ENCODE measurements at places on chromosomes 3 and 15.

- DNase-seq, result no peak
Observed at GRCh38 chr15:85137489-85138168, 156.0 kb downstream of the PDE8A start.

DNA sequence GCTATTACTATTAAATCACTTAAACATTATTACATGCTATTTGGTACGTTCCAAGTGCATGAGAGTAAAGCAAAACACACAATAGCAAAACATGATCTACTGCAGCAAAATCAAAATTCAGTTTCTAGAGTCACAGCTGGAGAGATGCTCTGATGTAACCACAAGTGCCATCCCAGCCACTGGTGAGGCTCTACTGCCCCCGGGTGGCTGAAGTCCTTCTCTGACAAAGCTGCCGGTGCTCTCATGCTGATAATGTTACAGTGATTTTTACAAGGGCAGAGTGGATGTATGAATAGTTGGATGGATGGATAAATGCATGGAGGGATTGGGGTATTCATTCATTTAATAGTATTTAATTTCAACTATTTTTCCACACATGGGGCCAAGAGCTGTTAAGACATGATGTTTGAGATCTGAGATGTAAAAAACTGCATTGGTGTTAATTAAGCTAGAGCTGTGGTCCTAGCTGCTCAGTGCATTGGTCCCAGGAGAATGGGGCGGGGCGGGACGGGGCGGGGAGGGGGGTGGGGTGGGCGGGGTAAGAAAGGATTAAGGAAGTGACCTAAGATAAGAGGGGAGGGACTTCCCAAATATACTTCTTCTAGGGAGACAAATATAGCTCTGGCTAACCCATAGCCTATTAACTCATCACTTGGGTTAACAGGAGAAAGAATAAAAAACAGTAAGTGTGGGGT is 5.3 kb upstream of the SPESP1 start:
- peak; percentile 52 for DNase-seq

DNA sequence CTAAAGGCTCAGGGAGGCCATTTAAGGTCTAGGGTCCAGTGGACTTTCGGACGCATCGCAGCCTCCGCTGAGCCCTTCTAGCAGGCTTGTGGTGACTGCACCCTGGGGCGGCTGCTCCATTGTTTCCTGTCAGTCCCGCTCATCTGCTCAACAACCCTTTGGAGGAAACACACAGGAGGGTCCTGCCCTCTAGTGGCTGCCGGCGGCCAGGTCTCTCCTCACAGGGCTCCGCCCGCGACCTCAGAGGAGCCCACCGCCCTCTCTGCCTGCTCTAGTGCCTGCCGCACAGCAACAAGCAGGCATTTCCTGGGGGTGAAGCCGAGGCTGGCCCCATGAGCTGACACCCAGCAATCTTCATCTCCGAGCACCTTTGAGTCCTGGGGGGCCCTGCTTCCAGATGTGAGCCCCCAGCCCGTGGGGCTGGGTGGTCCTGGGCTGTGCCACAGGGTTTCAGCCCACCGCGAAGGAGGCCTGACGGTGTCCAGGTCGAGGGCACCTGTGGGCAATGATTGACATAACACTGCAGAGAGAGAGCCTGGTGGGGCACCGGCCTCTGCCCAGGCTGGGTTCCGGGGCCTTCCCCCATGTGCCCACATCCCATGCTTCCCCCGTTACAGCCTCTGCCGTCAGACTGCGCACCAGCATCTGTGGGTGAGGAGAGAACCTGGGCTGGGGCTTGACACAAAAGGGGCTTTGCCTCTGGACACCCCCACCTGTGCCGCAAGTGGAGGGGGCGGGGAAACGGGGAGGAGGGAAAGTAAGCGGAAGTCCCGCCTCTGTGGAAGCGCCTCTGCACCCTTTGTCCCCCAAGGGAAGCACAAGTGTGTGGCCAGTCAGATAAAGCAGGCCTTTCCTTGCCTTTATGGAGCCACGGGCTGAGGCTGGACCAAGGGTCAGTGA is 27.0 kb upstream of the SFMBT1 start:
- DNase-seq, result peak; percentile 88

- no peak for DNase-seq
Observed at GRCh38 chr15:66943456-66944095, 121.8 kb upstream of the SMAD3 start.

GRCh38 chr15:50815958-50816590 is 50.6 kb upstream of the SPPL2A start:
- no peak for DNase-seq

DNA sequence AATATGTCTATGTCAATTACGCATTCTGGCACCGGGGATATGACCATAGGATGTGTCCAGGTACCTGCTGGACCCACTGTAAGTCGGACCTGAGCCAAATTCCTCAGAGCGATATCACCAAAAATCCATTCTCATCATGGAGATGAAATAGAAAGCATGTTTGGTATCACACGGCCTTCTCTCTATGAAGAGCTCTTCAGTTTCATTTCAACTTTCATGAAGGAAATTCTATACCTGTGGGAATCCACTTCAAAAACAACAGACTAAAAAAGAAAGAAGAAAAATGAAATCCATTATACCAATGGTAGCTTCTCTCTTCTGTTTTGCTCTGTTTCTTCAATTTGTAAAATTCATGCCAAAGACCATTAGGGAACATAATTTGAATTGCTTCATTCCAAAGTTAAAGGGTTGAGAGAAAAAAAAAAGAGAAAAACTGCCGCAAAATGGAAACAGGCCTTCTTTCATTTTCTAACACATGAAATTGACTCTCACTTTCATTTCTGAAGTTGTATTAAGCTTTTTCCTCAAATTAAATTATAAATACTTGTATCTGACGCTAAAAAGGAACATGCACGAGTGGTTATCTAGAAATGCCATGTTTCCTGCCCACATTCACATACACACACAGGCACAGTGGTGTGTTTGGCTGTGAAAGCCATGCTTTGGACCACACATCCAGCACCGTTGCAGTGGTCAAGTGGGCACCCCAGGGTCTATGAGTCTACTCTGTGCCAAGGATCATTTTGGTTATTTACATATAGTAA is 46.9 kb upstream of the DIPK2A start:
- no peak for DNase-seq

GRCh38 chr3:154102225-154102624 is 19.0 kb upstream of the ARHGEF26 start:
- DNase-seq, result no peak

DNA sequence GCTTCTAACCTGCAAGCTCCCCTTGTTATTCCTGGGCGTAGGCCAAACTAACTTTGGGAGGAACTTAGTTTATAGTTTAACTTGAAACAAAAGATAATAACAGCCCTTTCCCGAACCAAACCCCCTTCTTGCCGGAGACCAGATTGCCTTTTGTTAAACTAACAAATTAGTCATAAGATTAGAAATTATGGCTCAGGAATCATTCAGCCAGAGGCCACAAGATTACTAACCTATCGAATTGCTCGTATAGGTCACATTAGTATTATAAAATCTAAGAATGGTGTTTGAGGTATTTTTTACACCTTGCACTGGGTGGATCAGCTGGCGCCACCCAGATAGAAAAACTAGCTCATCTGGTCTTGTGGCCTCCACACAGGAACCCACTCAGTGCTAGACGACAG is 65.3 kb upstream of the RAP2B start:
- no peak for DNase-seq

GRCh38 chr3:99901200-99901926 is 83.7 kb downstream of the CMSS1 start:
- DNase-seq, result no peak

DNA sequence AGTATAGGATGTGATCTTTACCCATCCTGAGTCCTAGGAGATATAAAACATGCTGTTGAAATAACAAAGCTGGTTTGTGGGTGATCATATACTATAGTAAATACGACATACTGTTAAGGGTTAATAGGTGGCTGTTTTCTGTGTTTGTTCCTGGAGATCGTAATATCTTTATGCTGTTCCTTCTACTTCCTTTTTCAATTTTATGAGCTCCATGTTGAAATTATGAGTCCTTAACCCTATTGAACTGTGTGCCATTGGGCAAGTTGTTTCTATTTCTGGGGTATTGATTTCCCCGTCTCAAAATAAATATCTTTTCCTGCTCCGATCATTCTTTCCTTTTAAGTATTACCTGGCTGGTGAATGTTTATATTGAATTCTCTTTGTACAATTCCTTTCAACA is 115.1 kb downstream of the LPP start:
- no peak for DNase-seq

GRCh38 chr3:159131376-159131775 is 329.5 kb downstream of the MFSD1 start:
- no peak for DNase-seq

DNA sequence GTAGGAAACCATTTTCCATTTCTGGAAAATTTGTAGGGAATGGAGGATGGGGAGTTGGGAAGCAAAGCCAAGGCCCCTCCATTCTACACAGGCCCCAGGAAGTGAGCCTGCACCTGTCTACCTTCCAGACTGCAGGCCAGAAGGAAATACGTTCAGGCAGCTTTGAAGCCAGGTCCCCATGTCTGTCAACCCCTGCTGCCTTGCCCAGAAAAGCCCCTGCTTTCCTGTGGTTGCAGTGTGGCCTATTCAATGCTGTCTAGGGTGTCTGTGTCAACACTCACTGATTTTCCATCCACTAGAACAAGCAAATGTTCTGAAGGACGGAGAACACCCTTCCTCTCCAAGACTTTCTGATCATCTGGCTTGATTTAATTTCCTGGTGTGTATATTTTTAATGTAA is 281.9 kb downstream of the TLE3 start:
- DNase-seq, result no peak

DNA sequence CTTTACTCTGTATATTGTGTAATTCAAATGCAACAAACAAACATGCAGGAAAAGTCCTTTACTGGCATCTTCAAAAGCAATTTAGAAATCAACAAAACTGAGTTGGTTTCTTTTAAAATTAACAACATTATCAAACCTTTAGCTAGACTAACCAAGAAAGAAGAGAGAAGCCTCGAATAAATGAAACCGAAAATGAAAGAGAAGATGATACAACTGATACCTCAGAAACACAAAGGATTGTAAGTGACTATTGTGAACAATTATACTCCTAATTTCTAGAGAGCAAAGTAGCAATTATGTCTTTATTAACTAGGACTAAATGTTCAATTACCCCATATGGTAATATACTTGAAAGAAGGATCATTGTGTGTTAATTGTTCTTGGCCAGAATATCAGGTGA is 49.2 kb upstream of the P3H2 start:
- DNase-seq, result no peak

DNA sequence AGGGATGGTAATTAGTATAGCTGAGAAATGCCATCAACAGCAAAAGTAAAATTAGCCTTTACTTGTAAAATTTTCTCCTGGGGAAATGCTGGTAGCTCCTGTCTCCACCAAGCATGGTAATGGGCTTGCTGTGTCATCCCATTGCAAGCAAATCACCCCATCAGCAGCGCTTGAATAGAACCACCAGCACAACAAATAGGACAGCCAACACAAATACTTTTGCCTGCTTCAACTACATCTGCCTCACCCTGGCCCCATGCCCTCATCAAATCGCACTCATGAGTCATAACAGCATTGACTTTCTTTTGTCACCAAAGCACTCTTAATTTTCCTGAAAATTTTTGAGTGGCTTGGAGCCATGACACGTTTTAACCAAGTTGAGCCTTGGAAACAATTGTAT is 52.6 kb downstream of the ERC2 start:
- DNase-seq, result no peak

DNA sequence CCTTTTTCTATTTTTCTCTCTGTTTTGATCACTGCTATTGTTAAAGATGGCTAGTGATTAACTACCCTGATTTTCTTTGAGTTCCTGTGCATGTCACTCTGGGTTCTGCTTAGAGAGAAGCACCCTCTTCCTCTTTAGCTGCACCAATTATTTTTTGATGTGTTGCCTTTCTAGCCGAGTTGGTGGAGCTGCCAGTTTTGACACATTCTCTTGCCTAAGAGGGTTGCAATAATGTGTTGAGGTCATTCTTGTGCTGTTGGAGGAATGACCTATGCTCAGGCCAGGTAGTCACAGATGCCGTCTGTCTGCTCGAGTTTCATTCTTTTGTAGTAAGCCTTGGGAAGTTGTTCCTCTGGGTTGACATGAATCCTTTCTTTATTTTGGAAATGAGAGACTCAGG is 84.6 kb upstream of the DPH6 start:
- DNase-seq, result no peak

- DNase-seq, result no peak
Observed at GRCh38 chr3:187025656-187026316, 95.5 kb downstream of the ST6GAL1 start.

DNA sequence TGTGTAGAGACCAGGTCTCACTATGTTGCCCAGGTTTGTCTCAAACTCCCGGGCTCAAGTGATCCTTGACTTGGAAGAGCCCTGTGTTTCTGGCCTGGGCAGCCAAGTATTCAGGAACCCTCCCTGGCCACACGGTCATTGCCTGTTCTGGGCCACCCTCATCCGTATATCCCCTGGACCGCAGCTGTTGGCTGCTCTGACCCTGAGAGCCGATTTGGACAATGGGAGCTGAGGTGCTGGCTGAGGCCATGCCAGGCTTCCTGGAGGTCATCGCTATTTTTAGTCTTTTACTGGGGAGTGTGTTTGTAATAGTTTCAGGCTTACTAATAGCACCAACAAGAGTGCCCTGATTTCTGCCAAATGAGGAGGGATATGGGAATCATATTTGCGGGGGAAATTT is 60.7 kb downstream of the ADAMTS7 start:
- DNase-seq, result no peak

GRCh38 chr3:151584566-151584965 is 123.7 kb upstream of the IGSF10 start:
- no peak for DNase-seq

GRCh38 chr3:194040516-194041273 is 95.3 kb upstream of the HES1 start:
- no peak for DNase-seq

- no peak for DNase-seq
Observed at GRCh38 chr15:32943711-32944110, 225.9 kb downstream of the GREM1 start.

DNA sequence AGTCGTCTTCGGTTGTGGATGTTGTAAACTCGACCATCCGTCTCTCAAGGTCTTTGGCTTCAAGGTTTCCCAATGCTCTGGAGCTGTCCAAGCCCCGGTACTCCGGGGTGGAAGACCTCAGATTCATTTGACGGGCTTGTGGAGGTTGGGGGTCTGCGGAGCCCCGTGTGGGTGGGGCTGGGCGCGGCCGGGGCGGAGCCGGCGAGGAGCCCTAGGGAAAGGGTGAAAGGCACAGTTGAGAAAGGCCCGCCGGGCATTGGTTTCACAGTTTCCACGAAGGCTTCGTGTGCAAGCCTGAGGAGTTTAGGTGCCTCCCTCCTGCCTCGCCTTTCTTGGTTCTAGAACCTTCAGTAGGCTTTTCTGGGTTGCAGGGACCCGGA is 360 bp upstream of the MGA start:
- DNase-seq, result no peak

Data from stimulated activated CD4-positive, alpha-beta T cell treated with anti-CD3 and anti-CD28 coated beads, TNF-alpha, amount 100 ng/mL, for 48 hours (primary cell).